ENCODE measurements at places on chromosomes 13 and 19.

- DNase-seq: peak; percentile 91
Observed at GRCh38 chr19:10105509-10106099, 558 bp upstream of the PPAN start.

GRCh38 chr19:1873524-1874473 lies 10.4 kb upstream of the KLF16 start:
- no peak for DNase-seq

- peak; percentile 71 for DNase-seq
Observed at GRCh38 chr13:50126993-50127725, 111.9 kb downstream of the KCNRG start.

DNA sequence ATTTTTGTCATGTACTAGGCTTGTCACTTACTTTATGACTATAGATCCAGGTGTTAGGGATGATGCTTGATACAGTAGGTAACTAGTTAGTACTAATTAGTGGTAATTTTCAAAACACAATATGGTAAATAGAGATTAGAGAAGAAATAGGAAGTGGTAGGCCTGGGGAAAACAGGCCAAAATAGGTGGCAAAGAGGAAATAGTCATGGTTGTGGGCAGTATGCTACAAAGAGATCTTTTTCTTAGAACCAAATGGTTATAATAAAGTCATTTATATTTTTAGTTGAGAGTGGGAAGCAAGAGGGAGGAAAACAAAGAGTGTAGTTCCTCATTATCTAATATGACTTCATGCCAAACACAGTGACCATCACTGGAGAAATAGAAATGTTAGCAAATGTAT lies 9.1 kb upstream of the VWA8 start:
- DNase-seq: no peak

DNA sequence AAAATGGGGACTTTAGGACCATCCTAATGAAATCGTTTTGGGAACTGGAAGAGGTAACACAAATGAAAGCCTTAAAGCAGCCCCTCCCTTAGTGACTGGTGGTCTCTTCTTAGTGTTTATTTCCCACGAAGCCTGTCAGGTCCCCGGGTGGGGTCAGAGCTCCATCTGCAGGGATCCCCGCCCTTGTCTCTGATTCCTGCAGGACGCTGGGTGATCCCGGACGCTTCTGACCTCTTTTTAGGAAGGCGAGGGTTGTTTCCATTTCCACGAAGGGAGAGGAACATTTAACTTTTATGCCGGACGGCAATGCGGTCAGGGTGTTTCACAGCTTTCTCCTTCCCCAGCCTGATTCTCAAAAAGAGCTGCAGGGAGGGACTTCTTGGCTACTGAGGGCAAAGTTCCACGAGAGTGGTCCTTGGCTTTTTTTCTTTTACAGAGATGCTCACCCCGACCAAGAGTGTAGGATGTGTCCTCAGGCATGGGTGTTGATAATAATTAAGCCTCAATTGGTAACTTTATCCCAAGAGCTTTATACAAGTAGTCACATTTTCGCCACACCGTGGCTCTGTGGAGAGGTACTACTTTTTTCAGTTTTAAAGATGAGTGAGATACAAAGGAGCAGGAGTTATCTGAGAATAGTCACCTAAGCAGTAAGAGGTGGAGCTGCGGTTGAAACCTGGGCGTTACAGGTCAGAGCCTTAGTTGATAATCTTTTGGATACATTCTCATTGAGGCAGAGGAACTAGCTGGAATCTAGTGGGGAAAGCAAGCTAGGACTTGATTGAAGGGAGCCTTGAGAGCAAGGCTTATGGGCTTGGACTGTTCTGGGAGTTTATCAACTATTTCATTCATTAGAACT lies 813 bp downstream of the ZNF284 start:
- DNase-seq: no peak

DNA sequence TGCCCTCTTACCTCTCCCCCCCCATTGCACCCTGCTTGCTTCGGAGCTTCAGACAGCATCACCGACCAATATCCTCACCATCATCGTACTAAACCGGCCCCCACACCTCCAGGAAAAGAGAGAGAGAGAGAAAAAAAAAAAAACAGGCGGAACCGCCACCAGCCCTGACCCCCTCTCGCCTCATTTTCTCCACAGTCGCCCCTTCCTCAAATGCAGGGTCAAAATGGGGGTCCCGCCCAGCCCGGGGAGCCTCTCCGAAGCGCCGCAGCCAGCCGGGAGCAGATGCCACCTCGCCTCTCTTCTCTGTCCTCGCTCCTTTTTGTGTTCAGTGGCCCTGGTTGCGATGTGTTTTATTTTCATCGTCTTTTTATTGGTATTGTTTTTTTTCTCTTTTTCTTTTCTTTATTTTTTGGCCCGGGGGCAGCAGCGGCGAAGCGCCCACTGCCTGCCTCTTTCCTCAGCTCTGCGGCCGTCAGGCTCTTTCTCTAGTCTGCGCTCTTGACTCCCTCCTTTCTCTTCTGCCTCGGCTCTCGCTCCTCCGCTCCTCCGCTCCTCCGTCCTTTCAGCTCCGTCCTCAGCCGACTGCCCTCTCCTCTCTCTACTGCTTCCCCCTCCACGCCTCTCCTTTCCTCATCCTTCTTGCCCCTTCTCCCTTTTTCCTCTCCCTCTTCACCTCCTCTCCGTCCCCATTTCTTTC lies 41.4 kb downstream of the DEDD2 start:
- no peak for DNase-seq

DNA sequence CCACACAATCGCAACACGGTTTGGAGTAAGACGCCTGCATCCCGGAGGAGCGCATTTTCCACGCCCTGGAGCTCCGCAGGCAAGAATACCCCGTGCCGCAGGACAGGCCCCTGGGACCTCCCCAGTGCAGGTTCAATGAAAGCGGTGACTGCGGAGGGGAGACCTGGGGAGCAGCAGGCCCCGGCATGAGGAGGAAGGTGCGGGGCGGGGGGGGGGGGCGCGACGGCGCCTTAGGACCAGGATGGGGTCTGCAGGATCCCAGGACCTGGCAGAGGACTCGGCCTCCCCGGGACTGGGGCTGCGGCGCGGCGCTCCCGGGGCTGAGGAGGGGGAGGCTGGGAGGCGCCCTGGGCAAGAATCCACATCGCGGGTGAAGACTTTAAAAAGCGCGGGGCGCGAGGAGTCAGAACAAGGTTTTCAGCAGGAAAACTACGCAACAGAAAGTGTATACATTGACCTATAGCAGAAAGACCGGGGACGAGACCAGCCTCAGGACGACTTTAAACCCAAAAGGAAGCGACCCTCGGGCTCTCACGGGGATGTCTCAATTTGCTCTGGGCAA lies 432 bp downstream of the ZNF611 start:
- DNase-seq: peak; percentile 39

GRCh38 chr13:94119360-94119936 lies 360.0 kb downstream of the DCT start:
- DNase-seq: no peak
